Right hindlimb (tissue), 1 donor: ENCODE measurements at places on chromosomes 1 and 21.

GRCh38 chr1:214136324-214136919 lies 144.5 kb upstream of the SMYD2 start:
- DNase-seq = no peak

- DNase-seq = no peak
Measured at GRCh38 chr1:93631626-93632365, 49.8 kb downstream of the BCAR3 start.

DNA sequence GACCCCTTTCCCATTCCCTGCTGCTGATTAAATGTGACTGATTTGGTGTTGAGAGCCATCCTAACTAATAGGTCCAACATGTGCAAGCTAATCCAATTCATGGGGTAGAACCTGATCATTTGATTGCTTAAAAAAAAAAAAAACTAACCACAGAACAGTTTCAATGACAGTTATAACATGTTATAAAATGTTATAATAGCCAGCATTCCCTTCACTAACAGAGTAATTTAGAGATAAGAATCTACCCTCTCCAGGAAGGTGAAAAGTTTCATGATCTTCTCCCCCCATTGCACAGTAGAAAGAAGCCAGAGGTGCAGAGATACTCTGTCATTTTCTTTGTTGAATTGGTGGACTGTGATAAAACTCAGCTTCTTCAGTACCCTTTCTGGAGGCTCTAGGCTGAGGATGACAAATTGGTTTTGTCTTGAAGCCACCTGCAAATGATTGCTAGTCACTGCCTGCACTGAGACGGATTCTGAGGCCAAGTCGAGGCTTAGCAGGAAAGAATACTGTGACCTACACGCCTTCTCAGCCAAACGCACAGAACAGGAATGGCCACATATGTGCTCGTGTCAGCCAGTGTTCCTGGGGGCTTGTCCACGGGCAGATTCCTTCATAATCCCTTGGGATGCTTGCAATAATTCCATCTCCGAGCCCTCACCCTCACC lies 215.7 kb upstream of the IRF2BP2 start:
- peak; percentile 14 for DNase-seq

- no peak for DNase-seq
Measured at GRCh38 chr1:113320272-113320671, 70.0 kb upstream of the MAGI3 start.

DNA sequence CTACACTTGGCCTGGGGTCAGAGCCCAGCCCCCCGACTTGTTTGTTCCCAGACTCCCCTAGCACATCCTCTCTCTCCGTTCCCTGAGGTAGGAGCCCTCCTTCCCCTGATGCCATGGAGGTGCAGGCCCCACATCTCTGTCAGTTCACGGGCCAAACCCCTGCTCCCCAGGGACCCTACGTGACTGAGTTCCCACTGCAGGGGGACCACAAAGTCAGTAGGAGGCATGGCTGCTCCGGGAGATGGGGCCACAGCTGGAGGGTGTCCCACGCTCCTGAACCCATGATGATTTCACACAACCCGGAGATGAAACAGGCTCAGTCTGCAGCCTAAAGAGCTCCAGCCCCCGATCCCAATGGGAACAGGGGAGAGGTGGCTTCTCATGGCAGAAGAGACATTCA lies 272.2 kb downstream of the NPHP4 start:
- no peak for DNase-seq

DNA sequence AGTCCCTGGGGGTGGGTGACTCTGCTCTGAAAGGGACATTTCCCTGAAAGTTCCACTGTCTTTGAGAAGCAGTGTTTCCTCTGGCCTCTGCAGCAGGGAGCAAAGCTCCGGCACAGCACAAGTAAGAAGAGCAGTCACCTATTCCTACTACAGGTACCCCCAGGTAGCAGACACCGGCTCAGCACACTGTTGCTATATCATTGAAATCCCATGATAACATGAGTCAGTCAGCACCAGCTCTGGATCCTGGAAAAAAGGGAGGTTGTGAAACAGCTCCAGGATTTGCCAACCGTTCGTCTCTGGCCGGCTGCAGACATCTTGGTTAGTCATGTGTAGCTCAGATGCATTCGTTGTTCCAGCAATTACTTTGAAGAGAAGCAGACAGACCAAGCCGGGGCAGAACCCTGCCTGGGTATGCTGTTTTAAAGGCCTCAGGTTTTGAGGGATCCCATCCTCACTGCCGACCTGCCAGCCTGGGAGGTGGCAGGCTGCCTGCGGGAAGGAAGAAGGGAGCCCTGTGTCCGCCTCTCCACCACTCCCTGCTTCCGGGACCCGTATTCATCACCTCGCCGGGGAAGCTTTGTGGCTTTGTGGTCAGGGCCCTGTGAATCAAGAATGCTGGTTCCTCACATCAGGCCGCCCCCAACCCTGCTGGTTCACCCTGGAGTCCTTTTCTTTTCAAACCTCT lies 139.2 kb downstream of the CLIC6 start:
- DNase-seq = no peak

- DNase-seq = no peak
Measured at GRCh38 chr1:12482988-12483387, 135.0 kb downstream of the DHRS3 start.

DNA sequence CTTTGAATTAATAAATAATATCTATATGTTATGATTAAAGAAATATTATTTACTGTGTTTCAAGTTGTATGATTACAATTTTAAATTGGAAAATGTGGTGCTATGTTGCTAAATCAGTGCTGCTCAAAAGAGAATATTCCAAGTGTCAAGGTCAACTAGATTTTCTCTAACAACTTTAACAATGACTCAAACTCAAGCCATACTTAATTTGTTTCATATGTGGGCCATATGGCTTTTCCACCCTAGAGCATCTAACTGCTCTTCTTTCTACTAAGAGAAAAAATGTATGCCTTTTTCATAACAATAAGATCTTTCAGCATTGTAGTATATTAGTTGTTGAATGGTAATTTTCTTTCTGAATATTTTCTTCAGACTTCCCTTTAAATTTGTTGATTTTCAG lies 8.3 kb upstream of the SYT14 start:
- DNase-seq = no peak

DNA sequence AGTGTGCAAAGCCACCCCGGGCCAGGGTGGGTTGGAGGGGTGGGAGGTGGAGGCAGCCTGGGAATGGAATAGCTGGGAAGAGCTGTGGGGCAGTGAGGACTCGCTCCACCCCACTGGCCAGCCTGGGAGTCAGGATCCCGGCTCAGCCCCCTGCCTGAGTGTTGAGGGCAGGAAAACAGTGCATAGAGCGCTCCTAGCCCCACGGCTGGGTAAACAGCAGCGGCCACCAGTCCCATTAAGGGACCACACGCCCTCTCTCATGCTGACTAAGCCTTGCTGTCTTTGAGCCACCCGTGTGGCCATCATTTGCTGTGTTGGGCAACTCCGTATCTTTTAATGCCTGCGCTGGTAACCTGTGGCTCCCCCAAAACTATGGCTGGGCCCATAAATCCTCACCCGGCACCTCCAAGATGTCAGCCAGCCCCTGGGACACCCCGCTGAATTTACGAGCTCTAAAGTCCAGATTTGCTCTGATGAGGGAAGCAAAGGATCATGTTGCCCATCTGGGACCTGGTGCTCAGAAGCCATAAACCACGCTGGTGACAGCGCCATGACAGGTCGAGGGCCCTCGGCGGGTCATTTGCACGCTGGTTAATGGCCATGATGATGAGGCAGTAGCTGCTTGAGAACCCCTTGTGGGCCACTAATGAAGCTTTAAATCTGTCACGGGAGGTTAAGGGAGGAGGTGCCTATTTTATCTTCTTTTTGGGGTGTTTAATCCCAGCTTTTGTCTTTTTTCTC lies 34.9 kb downstream of the SYF2 start:
- DNase-seq = no peak

DNA sequence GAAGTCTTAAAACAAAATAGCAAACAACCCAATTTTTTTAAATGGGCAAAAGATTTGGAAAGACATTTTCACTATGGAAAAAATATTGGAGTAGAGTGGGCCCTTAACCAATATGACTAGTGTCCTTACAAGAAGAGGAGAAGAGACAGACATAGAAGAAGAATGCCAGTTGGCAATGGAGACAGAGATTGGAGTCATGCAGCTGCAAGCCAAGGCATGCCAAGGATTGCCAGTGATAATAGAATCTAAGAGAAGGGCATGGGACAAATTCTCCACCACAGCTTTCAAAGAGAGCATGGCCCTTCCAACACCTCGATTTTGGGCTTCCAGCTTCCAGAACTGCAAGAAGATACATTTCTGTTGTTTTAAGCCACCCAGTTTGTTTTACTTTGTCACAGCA lies 92.7 kb downstream of the RGS2 start:
- no peak for DNase-seq

GRCh38 chr1:12400027-12400693 lies 170.3 kb downstream of the VPS13D start:
- no peak for DNase-seq

DNA sequence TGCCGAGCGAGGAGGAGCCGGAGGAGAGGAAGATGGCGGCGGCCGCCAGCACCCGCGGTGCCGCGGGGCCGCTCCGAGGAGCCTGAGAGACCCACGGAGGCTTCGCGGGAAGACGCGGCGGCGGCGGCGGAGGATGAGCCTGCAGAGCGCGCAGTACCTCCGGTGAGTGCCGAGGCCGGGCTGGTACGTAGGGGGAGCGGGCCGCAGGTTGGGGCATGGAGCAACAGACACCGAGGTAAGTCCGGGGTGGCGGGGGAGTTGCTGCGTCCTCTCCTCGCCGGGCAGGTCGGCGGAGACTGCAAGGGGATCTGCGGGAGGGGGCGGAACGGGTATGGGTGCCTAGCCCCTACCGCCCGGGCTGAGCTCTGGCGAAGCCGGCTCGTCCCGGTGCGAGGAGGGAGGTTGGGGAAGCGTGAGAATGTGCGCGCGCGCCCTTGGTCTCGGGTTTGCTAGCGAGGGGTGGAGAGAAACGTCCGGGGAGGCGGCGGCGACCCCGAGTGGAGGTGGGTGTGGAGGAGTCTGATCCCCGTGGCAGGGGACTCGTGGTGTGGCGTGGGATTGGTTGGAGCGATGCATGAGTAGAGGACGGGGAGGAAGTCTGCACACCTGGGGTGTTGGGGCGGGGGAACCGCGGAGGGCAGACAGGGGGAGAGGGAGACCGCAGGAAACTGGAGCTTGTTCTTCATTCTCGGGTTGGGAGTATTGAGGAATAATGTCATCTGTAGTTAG lies at the start of gene SMG7:
Gene SMG7, plus strand, starts transcription at position 12 of the 729 bp plus-strand sequence. Its CDS starts 122 bp downstream, at position 134.
- DNase-seq = no peak

GRCh38 chr1:222064388-222065211 lies 322.7 kb upstream of the DUSP10 start:
- DNase-seq = no peak

GRCh38 chr1:84959294-84959693 lies 37.6 kb downstream of the MCOLN2 start:
- no peak for DNase-seq
